ENCODE measurements at places on chromosomes 16 and 17. TPM values are rescaled to one million over a fixed set of nuclear protein-coding genes. Genes with fewer than 3 reads are reported as not detected.

The CDRT15L2 gene
- total RNA-seq: not detected

The SLC52A1 gene
- total RNA-seq: not detected

The ZNF469 gene
- 1.1 TPM for total RNA-seq

The IL34 gene
- total RNA-seq: 1.1 TPM

DNA sequence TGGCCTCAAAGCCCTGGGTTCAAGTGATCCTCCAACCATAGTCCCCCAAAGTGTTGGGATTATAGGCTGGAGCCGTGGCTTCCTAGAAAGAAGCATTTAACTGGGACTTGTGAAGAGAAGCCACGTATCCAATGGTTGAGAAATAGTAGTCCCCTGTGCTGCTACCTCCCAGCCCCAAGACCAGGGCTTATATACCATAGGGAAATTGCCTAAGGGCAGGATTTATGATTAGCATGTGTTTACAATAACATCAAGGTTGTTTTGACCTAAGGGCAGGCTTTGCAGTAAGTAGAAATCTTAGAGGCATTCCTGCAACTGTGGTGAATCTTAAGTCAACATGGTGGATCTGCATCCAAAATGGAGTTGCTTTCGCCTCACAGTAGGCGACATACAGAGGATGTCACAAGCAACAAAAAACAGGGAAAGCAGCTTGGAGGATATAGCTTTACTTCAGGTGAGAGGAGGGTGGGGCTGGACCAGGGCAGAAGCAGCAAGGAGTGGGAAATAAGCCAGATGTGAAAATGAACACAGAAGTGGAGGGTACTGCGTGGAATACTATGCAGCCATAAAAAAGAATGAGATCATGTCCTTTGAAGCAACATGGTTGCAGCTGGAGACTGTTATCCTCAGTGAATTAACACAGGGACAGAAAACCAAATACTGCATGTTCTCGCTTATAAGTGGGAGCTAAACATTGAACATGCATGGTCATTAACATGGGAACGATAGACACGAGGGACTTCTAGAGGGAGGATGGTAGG, 18.7 kb upstream of the NSMCE1 start:
- H3K4me1 ChIP-seq: no peaks in the 10 kb centered on the region
- H3K27me3 ChIP-seq: no peaks in the 10 kb centered on the region
- H3K36me3 ChIP-seq: no peaks in the 10 kb centered on the region
- no peak overlapping the region for H3K4me3 ChIP-seq
- H3K27ac ChIP-seq: no peak overlapping the region

DNA sequence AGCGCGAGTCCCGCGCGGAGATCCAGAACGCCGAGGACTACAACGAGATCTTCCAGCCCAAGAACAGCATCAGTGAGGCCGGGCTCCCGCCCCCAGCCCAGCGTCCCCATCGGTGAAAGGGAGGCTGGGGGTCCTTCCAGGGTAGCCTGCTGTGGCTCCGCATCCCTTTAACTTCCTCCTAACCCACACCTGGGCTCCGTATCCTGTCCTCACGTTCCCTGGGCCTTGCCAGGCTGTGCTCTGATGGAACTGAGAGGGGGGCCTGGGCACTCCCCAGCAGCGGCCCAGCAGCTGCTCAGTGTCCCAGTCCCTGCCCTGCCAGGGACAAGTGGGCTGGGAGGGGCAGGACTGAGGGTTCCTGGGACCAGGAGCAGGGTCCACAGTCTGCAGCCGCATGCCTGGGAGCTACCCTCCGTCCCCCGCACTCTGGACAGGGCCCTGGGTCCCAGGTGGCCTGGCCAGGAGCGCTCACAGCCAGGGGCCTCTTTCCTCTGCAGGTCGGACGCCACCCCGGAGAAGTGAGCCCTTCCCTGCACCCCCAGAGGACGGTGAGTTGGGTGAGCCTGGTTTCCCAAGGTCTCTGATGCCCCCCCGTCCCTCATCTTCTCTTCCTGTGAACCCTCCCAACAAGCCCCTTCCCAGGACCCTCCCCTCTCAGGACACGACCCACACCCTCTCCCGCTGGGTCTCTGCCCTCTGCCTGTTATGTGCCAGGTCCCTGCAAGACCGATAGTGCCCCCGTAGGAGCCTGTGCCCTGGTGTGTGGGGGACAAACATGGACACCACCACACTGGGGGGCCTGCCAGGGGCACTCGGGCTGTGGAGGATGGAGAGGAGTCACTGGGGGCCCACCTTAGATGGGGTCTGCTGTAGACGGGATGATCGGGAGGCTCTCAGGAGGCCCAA, 18.1 kb downstream of the KATNB1 start:
- no peak for DNase-seq
- no peak overlapping the region for H3K27ac ChIP-seq
- H3K4me3 ChIP-seq: no peak overlapping the region
- H3K4me1 ChIP-seq: peaks cover 5% of the 10 kb centered on the region
- peaks cover 53% of the 10 kb centered on the region for H3K36me3 ChIP-seq
- H3K27me3 ChIP-seq: no peaks in the 10 kb centered on the region

GRCh38 chr16:4689091-4689671, 4.2 kb upstream of the NUDT16L1 start:
- no peak overlapping the region for H3K27ac ChIP-seq
- DNase-seq: no peak
- no peaks in the 10 kb centered on the region for H3K36me3 ChIP-seq
- no peaks in the 10 kb centered on the region for H3K27me3 ChIP-seq

GRCh38 chr16:16150878-16151152, 72.5 kb downstream of the ABCC6 start:
- no peak overlapping the region for H3K27ac ChIP-seq
- H3K27me3 ChIP-seq: no peaks in the 10 kb centered on the region
- DNase-seq: no peak
- H3K36me3 ChIP-seq: no peaks in the 10 kb centered on the region
- no peaks in the 10 kb centered on the region for H3K4me1 ChIP-seq
- no peak overlapping the region for H3K4me3 ChIP-seq

DNA sequence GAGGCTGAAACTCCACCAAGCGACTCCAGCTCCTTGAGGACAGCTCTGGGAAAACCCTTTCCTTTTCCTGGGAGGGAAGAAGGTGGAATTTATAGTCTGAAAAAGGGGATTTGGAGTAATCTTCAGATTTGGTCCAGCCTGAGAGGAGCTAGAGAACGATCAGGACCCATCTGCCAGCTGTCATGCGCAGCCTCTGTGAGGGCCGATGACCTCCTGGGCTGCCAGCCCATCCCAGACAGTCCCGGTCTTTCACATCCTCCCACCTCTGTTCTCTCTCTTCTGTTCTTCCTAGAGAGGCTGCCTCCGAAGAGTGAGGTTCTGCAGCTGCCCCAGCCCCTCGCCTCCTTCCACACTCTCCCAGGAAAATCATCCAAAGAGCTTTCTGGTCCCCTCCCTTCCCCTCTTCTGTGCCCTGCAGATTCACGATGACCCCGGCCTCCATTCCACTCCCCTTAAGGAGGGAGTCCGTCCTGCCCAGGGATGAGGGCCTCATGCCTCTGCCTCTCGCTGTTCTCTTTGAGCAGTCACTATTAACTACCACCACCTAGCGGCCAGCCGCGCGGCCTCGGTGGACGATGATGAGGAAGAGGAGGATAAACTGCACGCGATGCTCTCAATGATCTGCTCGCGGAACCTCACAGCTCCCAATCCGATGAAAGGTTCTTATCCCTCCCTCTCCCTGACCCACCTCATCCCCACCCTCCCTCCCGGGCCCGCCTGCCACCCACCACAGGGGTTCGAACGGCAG, 29.6 kb downstream of the SGSM2 start:
- no peak overlapping the region for H3K4me3 ChIP-seq
- H3K27ac ChIP-seq: no peak overlapping the region
- no peak for DNase-seq
- no peaks in the 10 kb centered on the region for H3K4me1 ChIP-seq
- H3K36me3 ChIP-seq: peaks cover 88% of the 10 kb centered on the region

DNA sequence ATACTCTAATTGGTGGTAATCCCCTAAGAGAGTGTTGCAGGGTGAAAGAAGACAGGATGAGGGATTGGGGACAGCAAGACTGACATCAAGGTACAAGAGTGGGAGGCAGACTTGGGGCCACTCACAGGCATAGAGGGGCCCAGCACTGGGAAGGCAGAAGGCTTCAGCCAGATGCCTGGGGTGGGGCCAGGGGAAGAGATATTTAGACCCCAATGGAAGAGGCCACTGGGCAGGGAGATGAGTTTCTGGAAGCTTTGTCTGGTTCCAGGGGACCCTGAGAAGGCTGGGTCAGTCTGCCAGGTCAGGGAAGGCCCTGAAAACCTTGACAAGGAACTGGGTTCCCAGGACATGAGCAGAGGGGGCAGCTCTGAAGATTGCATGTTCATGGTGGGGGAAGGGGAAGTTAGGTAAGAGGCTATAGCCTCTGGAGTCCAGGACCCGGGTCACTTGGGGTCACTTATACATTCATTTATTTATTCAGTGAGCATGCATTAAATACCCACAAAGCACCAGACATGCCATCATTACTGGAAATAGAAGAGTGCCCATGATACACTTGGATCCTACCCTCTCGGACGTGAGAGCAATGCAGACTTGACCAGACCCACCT, 92.9 kb downstream of the TMEM132E start:
- H3K36me3 ChIP-seq: no peaks in the 10 kb centered on the region
- no peak overlapping the region for H3K27ac ChIP-seq
- no peaks in the 10 kb centered on the region for H3K4me1 ChIP-seq
- no peaks in the 10 kb centered on the region for H3K27me3 ChIP-seq
- DNase-seq: no peak

DNA sequence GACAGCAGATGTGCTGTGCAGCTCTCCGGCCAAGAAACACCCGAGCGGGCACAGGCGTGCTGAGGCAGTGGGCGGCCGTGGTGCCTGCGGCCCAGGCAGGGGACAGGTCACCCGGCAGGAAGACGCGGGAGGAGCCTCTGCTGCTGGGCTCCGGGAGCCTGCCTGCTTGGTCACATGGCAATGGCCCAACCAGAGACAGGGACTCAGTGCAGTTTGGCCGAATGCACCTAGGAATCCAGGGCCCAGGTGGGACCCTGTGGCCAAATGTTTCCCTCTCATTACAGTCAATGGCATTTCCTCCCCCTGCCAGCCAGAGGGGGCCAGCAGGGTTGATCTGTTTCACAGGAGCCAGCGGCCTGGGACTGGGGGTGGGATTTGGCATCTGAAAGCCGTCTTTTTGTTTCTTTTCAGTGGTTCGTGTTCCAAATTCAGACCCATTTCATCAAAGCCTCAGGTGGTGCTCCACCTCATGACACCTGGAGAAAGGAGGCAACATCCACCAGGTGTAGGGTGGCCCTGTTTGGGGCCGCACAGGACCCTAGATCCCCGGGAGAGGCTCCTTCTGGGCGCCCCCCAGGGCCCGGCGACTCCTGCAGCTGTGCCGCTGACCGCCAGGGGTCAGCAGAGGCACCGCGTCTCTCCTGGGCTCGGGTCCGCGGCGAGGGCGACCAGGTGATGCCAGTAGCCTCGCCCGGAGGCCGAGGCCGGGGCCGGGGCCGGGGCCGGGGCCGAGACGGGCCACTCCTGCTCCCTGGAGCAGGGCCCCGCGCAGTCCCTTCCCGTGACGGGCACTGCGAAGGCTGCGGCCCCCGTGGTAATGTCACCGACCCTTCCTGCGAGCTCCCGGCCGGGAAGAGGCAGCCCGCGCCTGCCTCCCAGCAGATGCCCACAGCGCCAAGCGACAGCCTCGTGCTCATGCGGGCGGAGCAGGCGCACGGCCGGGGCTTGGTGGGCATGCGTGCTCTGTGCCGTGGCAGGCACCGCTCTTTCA, 118.5 kb downstream of the C16orf78 start:
- H3K4me1 ChIP-seq: no peaks in the 10 kb centered on the region
- no peak overlapping the region for H3K27ac ChIP-seq
- no peaks in the 10 kb centered on the region for H3K27me3 ChIP-seq
- H3K4me3 ChIP-seq: no peak overlapping the region
- no peaks in the 10 kb centered on the region for H3K36me3 ChIP-seq

DNA sequence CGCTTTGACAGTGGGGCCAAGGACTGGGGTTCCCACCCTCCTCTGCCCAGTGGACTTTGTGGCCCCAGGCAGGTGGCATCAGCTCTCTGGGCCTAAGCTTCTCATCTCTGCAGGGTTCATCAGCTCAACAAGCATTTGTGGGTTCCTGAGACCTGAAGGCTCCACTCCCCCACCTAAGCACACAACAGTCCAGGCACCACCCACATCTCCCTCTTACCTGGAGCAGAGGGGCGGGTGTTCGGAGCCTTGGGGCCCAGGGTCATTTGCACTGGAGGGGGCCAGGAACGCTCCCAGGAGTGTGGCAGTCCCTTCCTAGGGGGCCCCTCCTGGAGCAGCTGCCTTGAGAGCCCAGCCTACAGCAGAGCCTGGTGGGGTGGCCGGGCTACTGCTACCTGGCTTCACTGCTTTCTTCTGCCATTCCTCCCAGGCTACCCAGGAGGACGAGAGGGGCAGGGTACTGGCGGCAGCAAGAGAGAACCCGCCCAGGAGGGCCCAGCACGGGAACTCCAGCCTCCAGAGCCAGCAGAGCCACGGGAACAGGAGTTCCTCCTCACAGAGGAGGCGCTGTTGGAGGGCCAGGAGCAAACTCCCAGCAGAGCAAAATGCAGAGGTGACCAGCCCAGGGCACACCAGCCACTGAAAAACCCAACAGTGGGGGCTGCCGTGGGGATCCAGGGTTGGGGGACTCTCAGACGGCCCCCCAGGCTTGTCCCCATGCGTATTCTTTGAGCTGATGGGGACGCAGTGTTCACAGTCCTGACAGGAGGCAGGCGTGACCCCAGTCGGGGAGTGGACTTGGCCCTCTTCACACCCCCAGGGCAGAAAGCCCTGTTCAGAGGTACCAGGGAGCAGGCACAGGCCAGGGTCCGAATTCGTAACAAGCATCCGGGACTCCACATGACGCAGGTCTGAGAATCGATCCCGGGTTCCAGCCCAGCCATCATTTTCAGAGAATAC, 35.1 kb upstream of the SLC38A10 start:
- no peak for DNase-seq
- H3K36me3 ChIP-seq: no peaks in the 10 kb centered on the region
- H3K27me3 ChIP-seq: no peaks in the 10 kb centered on the region
- H3K4me1 ChIP-seq: no peaks in the 10 kb centered on the region
- H3K4me3 ChIP-seq: no peak overlapping the region
- no peak overlapping the region for H3K27ac ChIP-seq

DNA sequence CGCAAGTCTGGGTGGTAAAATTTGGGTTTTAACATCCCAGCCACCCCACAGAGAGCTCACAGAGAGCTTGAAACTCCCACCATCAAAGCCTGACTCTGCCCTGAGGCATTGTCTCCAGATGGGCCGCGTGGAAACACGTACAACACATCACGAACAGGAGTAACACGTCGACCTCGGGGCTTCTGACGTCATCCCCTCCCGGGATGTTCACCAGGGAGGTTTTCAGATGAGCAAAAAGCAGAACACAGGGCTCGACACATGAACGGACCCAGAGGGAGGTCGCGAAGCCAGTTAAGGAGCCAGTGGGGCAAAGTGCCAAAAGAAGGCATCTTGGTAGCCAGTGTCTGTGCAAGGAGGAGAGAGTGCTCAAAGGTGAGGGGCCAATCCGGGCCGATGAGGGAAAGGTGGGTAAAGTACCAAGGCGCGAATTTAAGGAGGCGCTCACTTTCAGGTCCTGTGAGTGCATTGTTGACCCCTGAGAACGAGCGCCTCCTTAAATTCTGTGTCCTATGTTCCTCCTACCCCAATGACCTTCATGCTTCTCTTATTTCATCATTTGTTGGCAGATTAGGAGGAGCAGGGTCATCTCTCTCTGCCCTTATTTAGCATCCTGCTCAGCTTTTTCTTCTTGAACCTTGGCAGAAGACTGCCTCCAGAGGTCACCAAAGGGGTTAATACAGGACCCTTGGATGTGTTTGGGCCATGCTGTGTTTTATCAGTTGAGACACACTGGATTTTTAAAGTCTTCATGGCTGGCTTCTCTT, 5.6 kb downstream of the RCVRN start:
- H3K27me3 ChIP-seq: no peaks in the 10 kb centered on the region
- H3K4me1 ChIP-seq: no peaks in the 10 kb centered on the region
- no peak for DNase-seq
- H3K27ac ChIP-seq: no peak overlapping the region
